ENCODE measurements at places on chromosomes 16 and 17.

DNA sequence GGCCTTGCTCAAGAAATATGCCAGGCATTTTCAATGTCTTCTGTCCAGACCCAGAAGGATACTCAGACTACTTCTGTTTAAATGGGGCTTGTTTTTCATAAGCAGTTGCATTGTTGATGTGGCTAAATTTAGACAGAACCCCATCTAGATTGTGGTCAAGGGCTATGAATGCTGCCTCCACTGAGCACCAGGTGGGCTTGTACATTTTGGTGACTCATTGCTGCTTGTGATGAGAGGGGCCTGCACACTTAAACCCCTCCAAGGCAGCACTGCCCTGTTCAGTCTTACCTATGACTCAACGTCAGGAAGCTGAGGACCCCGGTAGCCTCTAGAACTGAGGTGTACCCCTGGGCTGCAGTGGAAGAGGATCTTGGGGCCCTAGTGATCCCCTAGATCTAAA, 144.0 kb downstream of the PRKCA start:
- no peak for DNase-seq

GRCh38 chr16:1923299-1924034, 5.3 kb upstream of the HS3ST6 start:
- no peak for DNase-seq

DNA sequence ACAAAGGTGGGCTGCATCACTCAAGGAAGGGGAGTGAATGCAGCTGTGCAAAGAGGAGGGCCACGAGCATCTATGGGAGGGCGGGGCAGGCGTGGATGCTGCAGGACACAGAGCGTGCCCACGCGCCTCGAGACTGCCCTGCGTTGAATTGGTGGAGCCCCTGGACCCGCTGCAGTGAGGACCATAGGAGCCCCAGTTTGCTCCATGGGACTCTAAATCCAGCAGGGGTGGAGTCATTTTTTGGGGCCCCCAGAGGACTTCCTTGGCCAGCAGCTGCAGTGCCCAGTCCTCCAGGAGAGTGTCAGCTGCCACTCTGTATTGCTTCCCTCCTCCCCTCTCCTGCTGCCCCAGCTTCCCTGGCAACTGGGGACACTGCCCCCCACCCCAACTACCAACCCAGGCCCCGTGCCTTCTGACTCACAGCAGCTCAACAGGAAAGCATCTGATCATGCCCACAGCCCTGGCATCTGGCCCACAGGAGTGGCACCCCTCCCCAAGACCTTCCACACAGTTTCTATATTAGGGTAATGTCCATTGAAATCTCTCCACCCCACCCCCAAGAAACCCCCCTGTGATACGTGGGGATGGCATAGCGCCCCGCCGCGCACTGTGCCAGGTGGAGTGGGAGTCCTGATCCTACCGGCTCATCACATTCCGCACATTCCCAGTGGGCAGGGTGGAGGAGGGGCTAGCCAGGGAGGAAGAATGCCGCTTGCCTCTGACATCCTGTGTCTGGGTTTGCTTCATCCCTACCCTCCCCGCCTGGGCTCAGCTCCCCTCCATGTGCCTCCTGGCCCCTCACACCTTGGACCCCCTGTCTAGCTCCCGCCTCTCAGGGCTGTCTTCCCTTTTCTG, 27.8 kb upstream of the ITGA3 start:
- no peak for DNase-seq

DNA sequence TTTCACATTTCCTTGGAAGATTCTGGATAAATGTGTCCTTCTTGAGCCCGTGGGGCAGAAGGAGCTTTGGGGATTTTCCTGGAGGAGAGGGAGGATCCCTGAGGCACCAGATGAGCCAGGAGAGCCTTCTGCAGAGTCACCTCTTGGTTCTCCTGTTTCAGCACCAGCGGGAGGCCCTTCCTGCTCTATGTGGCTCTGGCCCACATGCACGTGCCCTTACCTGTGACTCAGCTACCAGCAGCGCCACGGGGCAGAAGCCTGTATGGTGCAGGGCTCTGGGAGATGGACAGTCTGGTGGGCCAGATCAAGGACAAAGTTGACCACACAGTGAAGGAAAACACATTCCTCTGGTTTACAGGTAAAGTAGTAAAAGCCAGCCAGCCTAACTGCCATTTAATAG, 77.1 kb downstream of the ARSG start:
- no peak for DNase-seq

DNA sequence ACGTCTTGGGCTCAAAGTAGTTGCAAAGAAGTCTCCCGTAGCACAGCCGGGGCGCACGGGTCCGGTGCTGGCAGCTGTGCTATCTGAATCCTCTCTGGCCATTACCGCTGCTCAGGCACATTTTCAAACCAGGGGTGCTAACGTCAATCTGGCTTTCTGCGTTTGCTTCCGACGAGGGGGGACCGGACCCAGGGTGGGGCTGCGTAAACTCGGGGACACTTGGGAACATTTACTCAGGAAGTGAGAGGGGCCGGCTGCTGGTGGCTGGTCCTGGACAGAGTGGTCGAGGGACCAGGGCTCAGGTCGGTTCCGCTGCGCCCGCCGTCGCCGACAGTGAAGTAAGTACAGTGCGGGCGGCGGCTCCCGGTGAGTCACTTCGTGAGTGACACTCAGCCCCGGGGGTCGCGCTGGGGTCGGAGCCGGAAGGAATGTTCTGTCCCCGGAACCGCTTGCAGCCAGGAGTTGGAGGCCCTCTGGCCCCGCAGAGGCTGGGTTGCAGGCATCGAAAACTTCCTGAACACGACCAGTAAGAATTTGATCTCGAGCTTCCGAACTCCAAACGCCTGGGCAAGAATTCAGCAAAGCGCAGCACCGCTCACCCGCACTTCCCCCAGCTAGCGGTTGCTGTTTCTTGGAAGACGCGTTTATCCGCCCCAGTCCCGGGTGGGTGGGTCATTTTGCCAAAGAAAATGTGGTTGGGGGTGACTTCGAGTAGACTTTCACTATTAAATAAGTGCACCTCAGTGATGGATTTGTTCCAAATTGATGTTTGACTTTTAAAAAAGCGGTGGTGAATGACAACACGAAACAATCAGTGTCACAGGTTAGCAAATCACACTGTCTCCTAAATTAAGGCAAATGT, 1.4 kb upstream of the HS3ST3B1 start:
- peak; percentile 31 for DNase-seq

GRCh38 chr17:40022497-40022896, 7.3 kb downstream of the CSF3 start:
- DNase-seq, result no peak

DNA sequence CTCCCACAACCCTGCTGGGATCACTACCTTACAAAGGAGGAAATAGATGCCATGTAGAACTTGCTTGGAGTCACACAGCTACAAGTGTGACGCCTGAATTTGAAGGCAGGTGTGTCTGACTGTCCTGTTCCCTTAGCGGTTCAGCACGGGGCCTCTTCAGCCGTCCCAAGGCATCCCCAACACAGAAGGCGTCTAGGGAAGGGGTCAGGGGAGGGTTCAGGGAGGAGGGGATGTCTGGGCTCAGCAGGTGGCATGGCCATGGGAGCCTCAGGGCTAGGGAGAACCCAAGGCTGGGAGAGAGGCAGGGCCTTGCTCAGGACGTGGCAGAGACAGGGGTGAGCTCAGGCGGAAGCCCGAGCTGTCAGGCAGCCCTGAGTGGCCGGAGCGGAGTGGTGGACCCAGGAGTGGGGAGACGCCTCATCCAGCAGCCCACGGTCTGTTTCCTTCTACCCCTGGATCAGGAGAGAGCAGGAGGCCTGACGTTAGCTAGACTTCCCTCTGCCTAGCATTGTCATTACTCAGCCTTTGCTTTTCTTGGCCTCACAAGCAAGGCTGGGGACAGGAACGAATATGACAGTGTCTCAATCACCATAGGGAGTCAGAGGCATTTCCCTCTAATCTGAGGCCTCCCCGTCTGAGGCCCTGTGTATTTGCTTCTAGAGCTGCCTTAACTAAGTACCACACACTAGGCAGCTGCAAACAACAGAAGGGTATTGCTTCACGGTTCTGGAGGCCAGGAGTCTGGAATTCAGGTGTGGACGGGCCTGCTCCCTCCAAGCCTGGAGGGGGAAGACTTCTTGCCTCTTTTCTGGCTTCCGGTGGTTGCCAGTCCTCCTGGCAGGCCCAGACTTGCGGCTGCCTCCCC, 31.3 kb upstream of the ANKRD40CL start:
- DNase-seq, result peak; percentile 42

- no peak for DNase-seq
Measured at GRCh38 chr17:2027528-2028233, 2.3 kb upstream of the DPH1 start.

- peak; percentile 92 for DNase-seq
Measured at GRCh38 chr17:42193969-42194899, at the start of gene GHDC. TSS of gene GHDC (minus strand) at chr17:42194494. CDS start at chr17:42193581, 913 bp downstream.

DNA sequence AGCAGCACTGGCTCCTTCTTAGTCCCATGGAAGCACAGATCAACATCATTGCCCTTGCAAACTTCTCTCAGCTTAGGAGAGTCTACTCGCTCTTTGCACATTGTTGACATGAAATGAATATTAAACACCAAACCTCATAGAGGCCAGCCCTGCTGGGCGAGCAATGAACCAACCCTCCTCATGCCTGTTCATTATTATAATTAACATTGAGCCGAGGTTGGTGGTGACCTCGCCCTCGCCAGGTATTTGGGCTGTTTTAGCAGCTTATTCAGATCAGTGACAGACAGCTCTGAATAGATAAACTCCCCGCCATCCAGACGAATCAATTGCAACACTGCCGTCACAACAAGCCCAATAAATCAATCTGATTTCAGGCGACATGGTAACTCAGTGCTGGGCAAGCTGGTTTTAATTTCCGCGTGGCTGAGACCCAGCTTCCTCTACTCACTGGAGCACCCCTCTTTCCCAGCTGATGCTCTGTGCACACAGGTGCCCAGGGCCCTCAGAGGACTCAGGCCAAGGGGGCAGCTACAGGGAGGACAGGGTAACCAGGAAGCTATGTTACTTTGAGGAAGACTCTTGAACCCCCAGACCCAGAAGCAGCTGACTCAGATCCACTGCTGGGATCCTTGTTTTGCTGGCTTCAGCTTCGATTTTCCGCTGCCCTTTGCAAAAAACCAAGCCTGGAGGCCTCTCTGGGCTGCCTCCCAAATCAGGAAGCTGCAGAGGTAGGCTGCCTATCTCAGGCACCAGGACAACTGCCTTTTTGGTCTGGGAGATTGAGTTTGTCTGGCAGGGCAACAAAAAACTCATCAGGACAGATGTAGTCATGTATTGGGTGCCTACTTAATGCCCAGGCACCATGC, 10.7 kb upstream of the SEZ6 start:
- DNase-seq, result no peak

- no peak for DNase-seq
Measured at GRCh38 chr17:81566461-81567126, 14.4 kb upstream of the FAAP100 start.
